ENCODE measurements at places on chromosomes 12 and 14. TPM values are rescaled to one million over a fixed set of nuclear protein-coding genes. Genes with fewer than 3 reads are reported as not detected.

Gene MSI1
- not detected for total RNA-seq

Gene LBHD2
- not detected for total RNA-seq

Gene PRDM4
- 36.2 TPM for total RNA-seq

Gene BDKRB2
- not detected for total RNA-seq

Gene OAS1
- 248 TPM for total RNA-seq

Gene KRT72
- not detected for total RNA-seq

Gene IFI27
- total RNA-seq, result 186 TPM

Gene SOAT2
- 1.5 TPM for total RNA-seq

Gene TAS2R31
- 1.7 TPM for total RNA-seq

Gene RASAL1
- 0.35 TPM for total RNA-seq

Gene RNASE3
- not detected for total RNA-seq

Gene EIF2S3B
- total RNA-seq, result 1.4 TPM

Gene CD163
- total RNA-seq, result not detected

Gene LGALS3
- total RNA-seq, result 71.3 TPM

Gene LMO3
- total RNA-seq, result not detected

Gene TCL1B
- total RNA-seq, result not detected

Gene HHIPL1
- 0.08 TPM for total RNA-seq

Gene HPD
- total RNA-seq, result not detected

Gene PUS1
- 32.9 TPM for total RNA-seq

Gene PNMA1
- total RNA-seq, result 28.2 TPM

Gene SLC22A17
- 2.0 TPM for total RNA-seq

Gene DMAC2L
- 12.2 TPM for total RNA-seq

Gene EPYC
- not detected for total RNA-seq

Gene MYL2
- total RNA-seq, result not detected

Gene SLC35F4
- total RNA-seq, result not detected

Gene PSMC6
- total RNA-seq, result 80.8 TPM

Gene RNF10
- total RNA-seq, result 229 TPM

Gene P2RX2
- total RNA-seq, result not detected

Gene PAX9
- not detected for total RNA-seq

Gene SALL2
- 1.5 TPM for total RNA-seq

Gene GLI1
- 0.48 TPM for total RNA-seq

Gene FGD4
- total RNA-seq, result 0.08 TPM

Gene PTPRR
- total RNA-seq, result not detected

Gene TAC3
- not detected for total RNA-seq

Gene KRT3
- not detected for total RNA-seq

Gene CDH24
- total RNA-seq, result 1.6 TPM

Gene NFYB
- 22.3 TPM for total RNA-seq

Gene KRT78
- not detected for total RNA-seq

Gene MYH6
- 0.08 TPM for total RNA-seq

Gene SSPN
- not detected for total RNA-seq

Gene PRIMA1
- total RNA-seq, result not detected

Gene BICDL1
- 44.6 TPM for total RNA-seq

Gene CFAP251
- total RNA-seq, result 1.9 TPM

Gene SERPINA3
- not detected for total RNA-seq

Gene GPRC5D
- 0.73 TPM for total RNA-seq

Gene PZP
- not detected for total RNA-seq

Gene LRTM2
- total RNA-seq, result not detected

Gene TDG
- 34.4 TPM for total RNA-seq

Gene C12orf54
- total RNA-seq, result not detected

Gene C1RL
- 26.5 TPM for total RNA-seq

Gene MYBPC1
- not detected for total RNA-seq

Gene FBLN5
- total RNA-seq, result 2.0 TPM

Gene RFX4
- not detected for total RNA-seq

Gene GALNT16
- total RNA-seq, result not detected

Gene B3GNT4
- 2.6 TPM for total RNA-seq

Gene ESRRB
- 0.10 TPM for total RNA-seq

Gene BIN2
- total RNA-seq, result 214 TPM

Gene COX8C
- total RNA-seq, result not detected

Measured in activated CD4-positive, alpha-beta memory T cell treated with anti-CD3 and anti-CD28 coated beads, Interleukin-2, amount 10 ng/mL, durations not matched to agents 7 days and 5 days (primary cell).